Tibial nerve (tissue), 4 donors: ENCODE measurements at places on chromosomes 4 and X. TPM values are rescaled to one million over a fixed set of nuclear protein-coding genes. Genes with fewer than 3 reads are reported as not detected.

Gene SERPINA7
- total RNA-seq, result not detected

Gene ITIH6
- not detected for total RNA-seq

Gene SUPT20HL1
- total RNA-seq, result not detected

Gene WDR17
- 5.7 TPM for total RNA-seq

Gene FGA
- total RNA-seq, result 7.2 TPM

DNA sequence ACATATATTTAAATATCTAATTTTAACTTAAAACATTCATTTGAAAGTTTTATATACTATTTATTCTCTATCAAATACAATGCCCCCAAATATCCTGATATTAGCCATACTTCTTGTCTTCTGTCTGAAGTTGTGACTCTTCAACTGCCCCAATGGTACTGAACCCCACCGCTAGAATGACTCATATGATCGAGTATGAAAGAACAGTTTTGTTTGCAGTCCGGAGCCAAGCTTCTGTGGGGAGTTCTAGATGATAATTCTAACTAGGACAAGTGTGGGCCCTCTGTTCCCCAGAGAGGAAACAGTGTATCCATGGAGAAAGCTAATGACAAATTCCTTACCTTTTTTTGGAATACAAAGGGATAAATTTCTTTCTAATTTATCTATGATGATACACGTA lies 24.7 kb upstream of the CT47A1 start:
- DNase-seq, result no peak

DNA sequence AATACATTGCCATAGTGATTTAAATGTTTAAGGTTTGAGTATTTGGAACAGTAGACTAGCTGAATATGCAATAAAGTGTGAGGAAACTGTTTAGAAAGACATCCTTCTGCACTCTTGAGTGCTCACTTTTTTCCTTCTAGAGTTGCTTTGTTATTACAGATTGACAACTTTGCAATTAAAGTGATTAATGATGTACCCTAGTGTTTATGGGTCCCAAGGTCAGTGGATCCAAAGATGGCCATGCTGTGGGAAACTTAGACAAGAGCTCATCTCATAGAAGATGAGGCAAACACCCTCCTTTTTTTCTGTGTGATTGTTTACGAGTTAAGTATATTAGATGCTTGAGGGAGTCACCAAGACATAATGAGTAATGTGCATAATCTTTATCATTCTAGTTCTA lies 118.8 kb downstream of the PDLIM5 start:
- no peak for DNase-seq

DNA sequence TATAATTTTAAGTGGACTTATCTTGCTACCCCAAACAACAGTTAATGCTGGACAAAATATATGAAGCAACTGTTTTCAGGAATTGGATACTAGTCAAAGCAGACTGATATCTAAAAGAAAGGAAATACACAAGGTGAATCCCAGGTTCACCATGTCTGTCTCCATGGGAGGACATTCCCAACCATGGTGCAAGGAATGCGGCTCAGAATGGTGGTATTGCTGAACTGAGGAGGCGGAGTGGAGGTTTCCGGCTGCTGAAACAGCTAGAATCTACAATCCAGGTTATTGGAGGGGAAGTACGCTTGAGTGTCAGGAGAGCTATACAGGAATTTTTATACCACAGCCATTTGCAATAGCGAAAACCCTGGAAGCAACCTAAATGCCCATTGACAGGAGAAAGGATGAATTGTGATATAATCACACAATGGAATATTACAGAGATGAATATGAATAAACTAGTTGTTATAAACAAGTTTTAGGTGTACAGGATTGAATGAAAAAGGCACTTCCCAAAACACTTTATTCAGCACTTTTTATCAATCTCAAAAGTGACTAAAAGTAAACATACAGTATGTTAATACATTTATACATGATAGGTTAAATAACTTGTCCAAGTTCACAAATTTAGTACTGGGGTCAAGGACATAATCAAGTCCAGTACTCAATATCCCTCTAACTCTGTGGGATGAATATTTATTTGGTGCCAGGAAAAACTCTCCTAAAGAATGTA lies 9.0 kb downstream of the HMGB2 start:
- DNase-seq, result no peak

- DNase-seq, result no peak
Measured at GRCh38 chr4:32917586-32917985, 2197.4 kb downstream of the PCDH7 start.

GRCh38 chrX:137166591-137166990 lies 132.8 kb upstream of the GPR101 start:
- no peak for DNase-seq

GRCh38 chr4:85209161-85209560 lies 242.7 kb upstream of the WDFY3 start:
- no peak for DNase-seq

DNA sequence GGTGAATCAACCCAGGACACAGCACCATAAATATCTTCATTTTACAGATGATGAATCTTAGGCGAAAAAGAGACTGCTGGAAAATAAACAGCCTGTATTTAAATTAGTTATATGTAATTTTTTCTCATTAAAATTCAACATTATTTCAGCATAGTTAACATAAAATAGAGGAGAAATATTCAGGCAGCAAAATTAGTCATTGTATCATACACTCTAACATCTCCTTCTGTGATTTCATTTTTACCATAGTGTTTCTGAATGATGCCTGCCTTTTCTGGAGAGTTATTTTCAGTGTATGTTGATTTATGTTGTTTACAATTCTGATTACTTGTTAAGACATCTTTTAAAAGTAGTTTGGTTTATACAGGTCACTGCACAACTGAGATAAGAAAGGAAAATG lies 82.3 kb upstream of the KCNIP4 start:
- DNase-seq, result no peak

DNA sequence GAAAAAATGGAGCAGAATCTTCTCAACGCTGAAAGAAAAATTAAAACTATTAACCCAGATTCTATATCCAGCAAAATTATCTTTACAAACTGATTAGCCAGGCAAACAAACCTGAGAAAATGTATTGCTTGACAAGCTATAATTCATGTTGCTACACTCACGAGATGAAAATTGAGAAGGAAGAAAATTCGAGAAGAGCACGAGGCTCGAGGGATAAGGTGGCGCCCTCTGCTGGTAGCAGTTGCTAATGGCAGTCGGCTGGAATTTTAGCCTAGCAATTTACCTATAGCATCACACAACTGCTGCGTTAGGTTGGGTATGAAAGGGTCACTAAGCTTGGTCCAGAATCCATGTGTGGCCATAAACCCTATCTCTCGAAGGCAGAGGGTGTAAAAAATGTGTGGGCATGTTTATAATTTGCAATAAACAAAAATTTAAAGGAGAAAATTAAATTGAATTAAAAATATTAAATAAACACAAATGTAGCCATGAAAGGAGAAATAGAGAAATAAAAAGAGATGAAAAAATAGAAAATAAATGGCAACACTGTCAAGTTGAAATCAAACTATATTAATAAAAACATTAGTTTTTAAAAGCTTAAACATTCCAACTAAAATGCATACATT lies 126.6 kb downstream of the PPP4R3C start:
- no peak for DNase-seq

- DNase-seq, result no peak
Measured at GRCh38 chr4:6381571-6382123, 90.8 kb downstream of the PPP2R2C start.

DNA sequence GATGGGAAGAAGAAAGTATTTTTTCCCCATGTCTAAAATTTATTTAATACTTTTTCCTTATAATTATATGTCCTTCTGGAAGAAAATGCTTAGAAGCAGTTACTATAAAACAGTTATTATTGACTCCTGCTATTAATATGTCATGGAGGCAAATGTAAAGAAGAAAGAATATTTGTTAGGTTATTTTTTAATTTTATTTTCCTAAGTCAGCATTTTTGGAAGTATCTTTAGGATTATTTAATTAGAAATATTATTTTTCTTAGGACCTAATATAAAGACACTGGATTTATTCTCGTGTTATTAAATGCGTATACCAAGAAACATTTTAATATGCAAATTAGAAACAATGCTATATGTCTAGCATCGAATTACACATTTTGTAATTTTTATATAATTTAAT lies 687.7 kb downstream of the TRAM1L1 start:
- no peak for DNase-seq

- no peak for DNase-seq
Measured at GRCh38 chr4:138707746-138708677, 307.6 kb upstream of the NOCT start.
